Activated effector memory CD4-positive, alpha-beta T cell treated with anti-CD3 and anti-CD28 coated beads, Interleukin-2, amount 50 U/mL, for 16 hours (primary cell): ENCODE measurements at places on chromosomes 12 and 14.

DNA sequence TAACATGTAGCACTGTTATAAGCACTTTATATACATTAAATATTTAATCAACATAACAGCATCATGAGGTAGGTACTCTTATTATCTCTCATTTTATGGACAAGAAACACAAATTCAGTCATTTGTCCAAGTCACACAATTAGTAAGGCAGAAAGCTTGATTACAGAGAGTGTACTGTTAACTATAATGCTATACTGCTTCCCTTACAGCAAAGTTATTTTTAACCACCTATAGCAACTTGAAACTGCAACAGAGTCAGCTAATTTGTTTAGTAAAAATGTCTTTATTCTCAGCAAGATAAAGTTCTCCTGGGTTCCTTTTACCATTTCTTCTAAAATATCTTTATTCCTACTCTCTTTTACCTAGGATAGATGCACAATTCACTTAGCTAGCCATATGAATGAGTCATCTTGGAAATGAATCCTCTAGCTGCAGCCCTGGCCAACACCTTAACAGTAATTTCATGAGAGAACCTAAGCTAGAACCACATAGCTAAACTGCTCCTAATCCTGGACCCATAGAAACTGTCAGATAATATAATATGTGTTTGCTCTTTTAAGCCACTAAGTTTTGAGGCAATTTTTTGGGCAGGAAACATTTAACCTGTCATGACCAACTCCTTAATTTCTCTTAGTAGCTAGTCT is 90.2 kb upstream of the HECTD1 start:
- no peak for DNase-seq

GRCh38 chr12:81987371-81987770 is 228.2 kb upstream of the PPFIA2 start:
- DNase-seq: no peak

DNA sequence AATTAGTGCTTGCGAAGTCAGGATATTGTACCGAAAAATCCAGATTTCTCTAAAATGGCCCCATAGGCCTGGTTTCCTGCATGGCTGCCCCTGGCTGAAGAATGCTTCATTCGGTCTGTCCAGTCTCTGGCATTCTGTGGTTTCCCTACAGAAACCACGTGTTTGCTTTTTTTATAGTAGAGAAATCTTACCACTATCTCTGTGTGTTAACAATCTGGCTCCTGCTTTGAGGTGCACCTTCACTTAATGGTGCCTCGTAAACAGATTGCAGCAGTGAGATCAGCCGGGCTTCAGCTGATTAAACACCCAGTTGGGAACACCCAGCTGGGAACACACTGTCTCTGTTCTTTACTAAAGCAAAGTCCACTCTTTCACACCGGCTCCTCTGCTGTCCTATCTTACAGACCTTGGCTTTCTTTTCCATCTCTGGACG is 6.7 kb upstream of the DNAAF2 start:
- DNase-seq: no peak

GRCh38 chr14:22848351-22849164 is 12.2 kb downstream of the MMP14 start:
- DNase-seq: no peak

- DNase-seq: no peak
Measured at GRCh38 chr14:74347795-74348100, 523 bp upstream of the VRTN start.

- DNase-seq: no peak
Measured at GRCh38 chr14:105939810-105940508, 413.6 kb downstream of the TMEM121 start.

- no peak for DNase-seq
Measured at GRCh38 chr14:32925439-32925838, 13.2 kb upstream of the NPAS3 start.

DNA sequence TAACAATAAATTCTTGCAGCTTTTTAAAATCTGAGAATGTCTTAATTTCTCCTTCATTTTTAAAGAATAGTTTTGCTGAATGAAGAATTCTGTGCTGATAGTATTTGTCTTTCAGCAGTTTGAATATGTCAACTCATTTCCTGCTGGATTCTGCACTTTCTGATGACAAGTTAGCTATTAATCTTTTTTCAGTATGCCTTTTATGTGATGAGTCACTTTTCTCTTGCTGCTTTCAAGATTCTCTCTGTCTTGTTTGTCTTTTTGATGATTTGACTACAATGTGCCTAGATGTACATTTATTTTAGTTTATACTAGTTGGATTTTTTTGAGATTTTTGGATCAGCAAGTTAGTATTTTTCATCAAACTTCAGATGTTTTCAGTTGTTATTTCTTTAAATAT is 87.9 kb upstream of the AVPR1A start:
- DNase-seq: no peak

DNA sequence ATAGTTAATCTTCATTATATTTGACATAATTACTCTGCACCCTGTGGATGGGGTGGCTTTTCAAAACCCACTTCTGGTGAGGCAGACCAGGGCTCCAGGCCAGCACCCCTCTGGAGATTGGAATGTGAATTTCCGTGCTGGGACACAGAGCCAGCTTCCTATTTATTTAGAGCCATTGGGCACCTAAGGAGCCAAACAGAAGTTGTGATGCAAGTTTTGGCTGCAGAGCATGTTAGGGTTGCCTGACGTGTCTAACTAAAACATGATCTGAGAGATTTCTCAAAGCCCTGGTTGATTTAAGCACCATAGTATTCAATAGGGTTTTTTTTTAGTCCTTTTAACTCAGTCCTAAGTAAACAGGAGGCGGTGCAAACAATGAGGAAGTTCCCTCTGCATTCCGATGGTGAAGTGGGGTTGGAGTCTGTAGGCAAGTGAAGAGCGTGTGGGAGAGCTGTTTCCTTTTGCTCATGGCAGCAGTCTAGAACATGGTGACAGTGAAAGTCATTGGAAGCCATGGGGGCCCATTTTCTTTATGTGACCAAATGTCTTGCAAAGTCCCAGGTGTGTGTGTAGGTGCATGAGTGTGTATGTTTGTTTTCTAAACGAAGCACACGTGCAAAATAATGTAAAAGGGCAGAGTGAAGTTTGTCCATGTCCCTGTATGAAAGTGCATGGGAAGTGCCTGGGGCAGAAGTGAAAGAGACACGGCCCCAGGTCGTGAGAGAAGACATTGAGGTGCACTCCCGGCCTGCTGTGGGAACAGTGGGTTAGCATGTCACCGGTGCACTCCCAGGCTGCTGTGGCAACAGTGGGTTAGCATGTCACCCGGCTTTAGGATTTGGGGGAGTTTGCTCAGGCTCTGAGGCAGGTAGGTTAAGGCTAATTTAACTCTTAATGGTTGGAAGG is 117.7 kb downstream of the PRKCH start:
- peak; percentile 74 for DNase-seq

DNA sequence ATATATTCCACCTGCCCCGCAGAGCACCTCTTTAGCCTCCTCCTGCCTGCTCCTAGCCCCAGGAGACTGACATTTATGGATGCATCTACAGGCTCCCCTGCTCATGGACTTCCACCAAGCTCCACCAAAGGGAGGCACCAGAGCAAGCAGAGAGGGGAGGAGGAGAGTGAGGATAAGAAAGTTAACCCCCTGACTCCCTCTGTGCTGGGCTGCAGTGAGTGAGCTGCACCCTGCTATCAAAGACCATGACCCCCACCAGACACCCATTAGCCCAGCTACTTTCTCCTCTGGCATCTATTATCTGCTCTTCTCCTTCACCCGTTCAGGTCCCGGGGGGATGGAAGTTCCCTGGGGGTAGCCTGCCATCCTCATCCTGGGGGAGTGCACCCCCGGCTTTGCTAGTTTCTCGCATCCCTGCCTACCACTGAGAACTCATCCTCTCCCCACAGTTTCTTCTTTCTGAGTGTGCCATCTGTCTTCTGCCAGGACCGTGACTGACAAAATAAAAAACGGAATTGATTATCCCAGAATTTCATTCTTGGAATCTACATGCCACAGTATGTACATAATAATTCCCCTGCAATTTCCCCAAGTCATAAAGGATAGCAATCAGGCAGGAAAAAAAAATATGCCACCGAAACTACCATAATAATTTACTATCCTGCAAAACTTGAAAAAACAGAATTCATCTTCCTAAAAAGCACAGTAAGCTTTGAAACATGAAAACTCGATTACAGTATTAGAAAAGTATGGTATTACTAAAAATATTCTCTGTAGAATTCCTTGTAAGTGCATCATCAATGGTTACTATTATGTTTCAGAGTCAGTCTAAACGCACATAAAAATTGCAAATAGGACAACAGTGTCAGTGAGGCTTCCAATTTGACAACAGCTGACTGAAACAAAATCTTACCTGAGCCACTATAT is 45.2 kb downstream of the FOXN3 start:
- peak; percentile 43 for DNase-seq

- DNase-seq: no peak
Measured at GRCh38 chr12:124753228-124753591, 110.5 kb downstream of the SCARB1 start.

GRCh38 chr12:104858611-104859543 is 99.2 kb downstream of the SLC41A2 start:
- DNase-seq: no peak

GRCh38 chr14:99188731-99189191 is 83.2 kb downstream of the BCL11B start:
- peak; percentile 85 for DNase-seq

- no peak for DNase-seq
Measured at GRCh38 chr12:106070611-106071010, 68.1 kb downstream of the NUAK1 start.

DNA sequence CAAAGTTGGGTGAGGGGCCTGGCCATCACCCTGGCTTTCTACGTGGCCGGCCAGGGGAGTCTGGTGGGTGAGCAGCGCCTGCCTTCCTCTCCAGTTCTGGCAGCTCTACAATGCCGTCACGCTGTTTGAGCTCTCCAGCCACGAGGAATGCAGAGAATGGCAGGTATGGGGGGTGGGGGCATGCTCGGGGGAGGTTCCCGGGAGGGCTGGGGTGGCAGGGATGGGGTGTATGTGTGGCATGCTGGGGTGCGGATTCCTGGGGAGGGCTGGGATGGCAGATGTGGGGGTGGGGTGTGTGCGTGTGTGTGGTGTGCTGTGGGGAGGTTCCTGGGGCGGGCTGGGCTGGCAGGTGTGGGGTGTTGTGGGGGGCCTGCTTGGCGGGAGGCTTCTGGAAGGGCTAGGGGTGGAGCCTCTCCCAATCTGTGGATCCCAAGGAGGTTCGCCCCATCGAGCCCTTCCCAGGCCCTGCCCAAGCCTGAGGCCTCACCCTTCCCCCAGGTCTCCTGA is 18.5 kb downstream of the RHOF start:
- DNase-seq: no peak

DNA sequence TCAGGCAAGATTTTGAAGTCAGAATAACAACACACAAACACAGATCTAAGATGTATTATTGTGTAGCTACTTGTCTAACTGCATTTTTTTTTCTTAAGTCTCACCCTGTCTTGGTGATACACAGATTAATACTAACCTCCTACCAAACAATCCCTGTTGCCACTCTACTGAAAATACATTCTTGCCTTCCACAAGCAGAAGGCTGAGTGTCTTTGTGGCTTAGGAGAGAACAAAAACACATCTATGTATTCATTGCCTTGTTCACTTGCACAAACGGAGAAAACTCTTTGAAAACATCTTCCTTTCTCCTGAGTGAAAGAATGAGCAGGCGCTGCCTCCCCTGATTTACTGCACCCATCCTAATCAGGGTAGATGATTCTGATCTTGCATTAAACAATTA is 642.2 kb downstream of the DIO2 start:
- no peak for DNase-seq

- DNase-seq: peak; percentile 47
Measured at GRCh38 chr12:225012-225411, 11.1 kb upstream of the SLC6A12 start.

- no peak for DNase-seq
Measured at GRCh38 chr14:92657457-92658142, 90.8 kb downstream of the LGMN start.
